Temporal lobe (tissue), 4 donors: ENCODE measurements at places on chromosomes 5 and 9. TPM values are rescaled to one million over a fixed set of nuclear protein-coding genes. Genes with fewer than 3 reads are reported as not detected.

The ORM2 gene
- not detected for total RNA-seq

The IL12B gene
- not detected for total RNA-seq

The MYOZ3 gene
- 3.9 TPM for total RNA-seq

The DND1 gene
- 0.74 TPM for total RNA-seq

The LHFPL2 gene
- 22.6 TPM for total RNA-seq

The GABRA1 gene
- total RNA-seq, result 19.4 TPM

The UBE2B gene
- total RNA-seq, result 48.4 TPM

The IRX2 gene
- under 0.01 TPM for total RNA-seq

The FCN2 gene
- total RNA-seq, result not detected

The SLIT3 gene
- total RNA-seq, result 3.0 TPM

The PRDM9 gene
- not detected for total RNA-seq

The WNK2 gene
- total RNA-seq, result 30.7 TPM

The PRR16 gene
- total RNA-seq, result 1.2 TPM

The IFNA2 gene
- not detected for total RNA-seq

The MARVELD2 gene
- 0.98 TPM for total RNA-seq

The ADRA1B gene
- 0.74 TPM for total RNA-seq

The VCAN gene
- total RNA-seq, result 208 TPM

The RAD23B gene
- 72.3 TPM for total RNA-seq

The PCDHGA3 gene
- 6.6 TPM for total RNA-seq

The ROPN1L gene
- 2.0 TPM for total RNA-seq

The SELENOP gene
- total RNA-seq, result 35.4 TPM

The INVS gene
- total RNA-seq, result 18.4 TPM

The FAT2 gene
- 1.7 TPM for total RNA-seq

The RCL1 gene
- total RNA-seq, result 17.5 TPM

The ZNF883 gene
- 29.0 TPM for total RNA-seq

The PCDHB4 gene
- 5.2 TPM for total RNA-seq

The REEP2 gene
- total RNA-seq, result 73.5 TPM

The PIP5K1B gene
- total RNA-seq, result 4.9 TPM

The POC5 gene
- total RNA-seq, result 7.1 TPM

The AQP7 gene
- total RNA-seq, result not detected

The ABO gene
- total RNA-seq, result not detected

The HAVCR1 gene
- total RNA-seq, result 0.25 TPM

The CARTPT gene
- total RNA-seq, result 0.74 TPM

The EIF4EBP3 gene
- not detected for total RNA-seq

The ZNF879 gene
- total RNA-seq, result 10.8 TPM

The GPRIN1 gene
- 104 TPM for total RNA-seq

The TAF11L5 gene
- not detected for total RNA-seq

The TXNDC8 gene
- not detected for total RNA-seq

The CFAP157 gene
- total RNA-seq, result under 0.01 TPM

The ZNF483 gene
- 28.8 TPM for total RNA-seq

The N4BP3 gene
- total RNA-seq, result 7.4 TPM

The TRIM41 gene
- total RNA-seq, result 10.3 TPM

The HSDL2 gene
- 19.4 TPM for total RNA-seq

The SHOC1 gene
- total RNA-seq, result not detected

The KIF24 gene
- total RNA-seq, result 1.2 TPM

The TLE1 gene
- 28.8 TPM for total RNA-seq

The IL17B gene
- not detected for total RNA-seq

The TMEM232 gene
- 11.8 TPM for total RNA-seq

The CNTLN gene
- total RNA-seq, result 13.5 TPM
